ENCODE measurements at places on chromosomes 4 and X.

GRCh38 chr4:46648088-46648744, 258.3 kb upstream of the GABRA2 start:
- no peak for DNase-seq

DNA sequence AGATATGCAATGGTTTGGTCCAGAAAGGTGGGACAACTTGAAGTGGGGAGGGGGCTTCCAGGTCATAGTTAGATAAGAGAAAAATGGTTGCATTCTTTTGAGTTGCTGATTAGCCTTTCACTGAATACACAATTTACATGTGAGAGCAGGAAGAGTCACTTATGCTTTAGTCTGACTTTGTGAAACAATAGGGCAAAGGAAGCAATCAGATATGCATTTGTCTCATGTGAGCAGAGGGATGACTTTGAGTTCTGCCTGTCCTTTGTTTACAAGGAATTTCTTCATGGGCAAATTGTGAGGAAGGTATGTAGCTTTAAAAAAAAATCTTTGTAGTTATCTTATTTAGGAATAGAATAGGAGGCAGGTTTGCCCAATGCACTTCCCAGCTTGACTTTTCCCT, 12.9 kb downstream of the SMIM9 start:
- no peak for DNase-seq

- no peak for DNase-seq
Observed at GRCh38 chr4:183639291-183639690, 19.7 kb downstream of the RWDD4 start.

DNA sequence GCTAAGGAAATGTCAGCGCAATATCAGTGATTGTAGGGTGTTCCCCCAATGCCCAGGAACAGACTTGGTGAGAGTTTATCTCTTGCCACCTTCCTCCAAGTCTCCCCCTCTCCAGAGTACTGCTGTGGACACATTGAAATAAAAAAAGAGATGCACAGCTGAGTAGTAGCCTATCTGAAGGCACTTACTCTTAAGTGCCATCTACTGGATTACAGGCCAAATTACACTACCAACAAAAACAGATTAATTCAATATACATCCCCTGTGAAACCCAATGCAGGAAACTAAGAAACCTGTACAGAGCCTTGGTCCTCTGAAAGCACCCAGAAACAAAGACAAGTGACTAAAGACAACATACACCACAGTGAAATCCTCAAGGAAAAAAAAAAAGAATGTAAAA, 460.3 kb downstream of the ZIC3 start:
- peak; percentile 9 for DNase-seq

- DNase-seq, result no peak
Observed at GRCh38 chr4:40087799-40088366, 31.2 kb downstream of the N4BP2 start.

- DNase-seq, result no peak
Observed at GRCh38 chr4:133668061-133668851, 519.2 kb downstream of the PCDH10 start.

DNA sequence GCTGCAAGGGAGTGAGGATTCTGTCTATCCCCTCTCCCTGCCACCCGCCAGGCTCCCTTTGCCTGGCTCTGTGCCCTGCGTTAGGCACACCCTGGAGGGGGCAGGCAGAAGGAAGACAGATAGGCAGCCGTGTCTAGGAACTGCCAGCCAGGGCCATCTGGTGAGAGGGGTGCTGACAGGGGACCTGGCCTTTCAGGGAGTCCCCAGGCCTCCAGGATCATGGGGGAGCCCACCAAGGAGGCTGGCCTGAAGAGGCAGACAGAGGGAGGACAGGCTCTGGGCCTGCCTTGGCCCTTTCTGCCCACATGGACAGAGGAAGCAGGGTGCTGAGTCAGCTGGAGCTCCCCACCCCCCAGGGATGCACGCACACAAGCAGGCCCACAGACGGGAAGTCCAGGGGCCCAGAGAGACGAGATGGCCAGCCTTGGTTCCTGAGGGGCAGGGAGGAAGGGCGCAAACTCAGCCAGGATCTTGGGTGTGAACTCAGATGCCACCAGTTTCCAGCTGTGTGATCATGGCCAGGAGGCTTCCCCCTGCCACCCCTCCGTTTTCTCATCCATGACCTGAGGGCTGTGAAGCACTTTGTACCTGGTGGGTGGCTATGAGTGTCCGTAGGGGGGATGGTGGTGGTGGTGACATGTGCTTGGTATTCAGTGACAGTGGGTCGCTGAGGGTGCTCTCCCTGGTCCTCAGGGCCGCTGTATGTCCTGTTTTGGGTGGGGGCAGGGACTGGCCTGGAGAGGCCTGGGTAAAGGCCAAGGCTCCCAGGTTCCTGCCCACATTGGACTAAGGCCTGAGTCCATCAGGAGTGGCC, 1.8 kb downstream of the SH3BP2 start:
- DNase-seq, result peak; percentile 61

GRCh38 chrX:140064993-140065392, 99.7 kb upstream of the CXorf66 start:
- no peak for DNase-seq

DNA sequence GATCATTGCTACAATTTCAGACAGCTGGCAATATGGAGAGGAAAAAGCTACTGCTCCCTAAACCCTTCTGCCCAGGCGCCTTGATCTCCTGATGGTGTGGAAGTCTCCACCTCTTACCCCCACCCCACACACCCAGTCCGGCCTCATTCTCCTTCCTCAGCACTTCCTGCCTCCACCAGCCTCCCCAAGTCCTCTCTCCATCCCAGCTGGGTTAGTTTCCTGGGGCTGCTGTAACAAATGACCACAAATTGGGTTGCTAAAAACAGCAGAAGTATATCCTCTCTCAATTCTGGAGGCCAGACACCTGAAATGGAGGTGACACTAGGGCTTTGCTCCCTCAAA, 1.1 kb upstream of the CCNQ start:
- DNase-seq, result no peak

- no peak for DNase-seq
Observed at GRCh38 chr4:23458054-23458453, 431.8 kb downstream of the PPARGC1A start.

DNA sequence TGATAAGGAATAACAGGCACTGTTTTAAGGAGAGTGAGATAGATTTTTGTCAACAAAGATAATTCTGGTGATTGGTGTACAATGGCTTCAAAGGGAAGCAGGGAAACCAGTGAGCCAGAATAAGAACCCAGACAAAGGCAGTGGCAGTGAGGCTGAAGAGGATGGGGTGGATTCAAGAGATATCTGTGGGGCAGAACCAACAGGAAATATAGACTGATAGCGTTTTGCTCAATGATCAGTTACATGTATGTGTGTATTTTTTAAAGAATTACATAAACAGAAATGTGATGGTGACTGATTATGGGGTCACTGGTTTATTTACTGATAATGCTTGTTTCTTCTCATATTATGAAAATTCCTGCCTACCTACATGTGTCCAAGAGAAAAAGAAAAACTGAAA, 66.4 kb downstream of the AMMECR1 start:
- DNase-seq, result no peak

DNA sequence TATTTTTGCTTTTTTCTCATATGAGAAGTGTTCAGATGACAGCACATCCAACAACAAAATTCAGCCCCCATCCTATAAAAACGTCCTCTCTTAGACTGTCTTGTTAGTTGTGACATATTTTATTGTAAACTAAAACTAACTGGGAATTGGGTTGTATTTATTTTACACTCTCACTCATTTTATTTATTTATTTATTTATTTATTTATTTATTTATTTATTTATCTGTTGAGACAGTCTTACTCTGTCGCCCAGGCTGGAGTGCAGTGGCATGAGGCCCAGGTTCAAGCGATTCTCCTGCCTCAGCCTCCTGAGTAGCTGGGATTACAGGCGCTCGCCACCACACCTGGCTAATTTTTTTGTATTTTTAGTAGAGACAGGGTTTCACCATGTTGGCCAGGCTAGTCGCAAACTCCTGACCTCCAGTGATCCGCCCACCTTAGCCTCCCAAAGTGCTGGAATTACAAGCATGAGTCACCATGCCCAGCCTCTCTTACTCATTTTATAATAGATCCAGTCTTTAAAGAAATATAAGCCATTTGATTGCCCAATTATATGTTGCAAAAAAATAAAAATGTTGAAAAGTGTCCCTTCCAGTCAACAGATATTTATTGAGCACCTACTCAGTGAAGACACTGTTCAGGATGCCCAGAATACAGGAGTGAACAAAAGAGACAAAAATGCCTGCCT, 44.6 kb downstream of the PALLD start:
- no peak for DNase-seq

- no peak for DNase-seq
Observed at GRCh38 chrX:133543654-133544053, 128.4 kb upstream of the GPC4 start.

DNA sequence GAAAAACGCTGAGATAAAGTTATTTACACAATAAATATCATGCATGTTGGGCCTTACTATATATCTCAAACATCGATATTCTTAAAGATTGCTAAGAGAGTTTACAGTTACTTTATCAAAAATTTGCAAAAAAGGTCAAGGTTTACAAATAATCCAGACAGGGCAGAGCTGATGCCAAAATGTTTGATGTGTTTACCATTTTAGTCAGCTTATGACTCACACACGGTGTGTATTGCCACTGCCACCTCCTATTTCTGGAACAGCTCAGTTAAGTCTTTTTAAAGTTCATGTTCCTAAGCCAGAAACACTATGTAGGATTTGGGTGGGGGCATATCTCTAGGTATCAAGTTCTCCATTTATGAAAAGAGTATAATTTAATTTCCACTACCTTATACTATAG, 580.6 kb downstream of the INPP4B start:
- DNase-seq, result peak; percentile 22

DNA sequence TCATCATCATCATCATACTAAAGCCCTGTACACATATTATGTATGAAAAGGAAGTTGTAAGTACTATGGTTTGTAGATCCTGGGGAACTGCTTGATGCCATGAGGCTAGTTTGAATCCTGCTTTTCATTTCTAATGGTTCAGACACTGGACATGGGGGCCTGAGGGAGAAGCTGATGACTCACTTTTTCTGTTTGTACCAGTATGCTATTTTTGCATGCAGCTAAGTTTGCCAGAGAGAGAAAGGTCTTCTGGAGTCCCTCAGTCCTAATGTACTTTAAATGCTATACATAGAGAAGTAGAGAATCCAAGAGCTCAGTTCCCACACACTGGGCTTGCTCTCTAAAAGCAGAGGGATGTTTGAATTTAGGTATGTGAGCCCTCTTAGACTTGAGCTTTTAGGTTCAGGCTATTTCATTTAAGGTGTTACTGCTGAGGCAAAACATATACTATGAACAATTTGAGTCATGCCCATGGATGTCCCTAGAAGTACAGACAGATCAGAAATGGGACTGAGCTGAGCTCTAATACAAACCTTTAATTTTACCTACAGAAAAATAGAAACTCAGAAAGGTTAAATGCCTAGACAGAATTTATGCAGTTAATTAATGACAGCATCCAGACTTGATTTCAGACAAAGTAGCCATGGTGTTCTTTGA, 17.6 kb upstream of the HS3ST1 start:
- DNase-seq, result no peak

GRCh38 chr4:114019969-114020358, 40.5 kb upstream of the ARSJ start:
- no peak for DNase-seq

GRCh38 chr4:153198719-153199118, 5.5 kb upstream of the TRIM2 start:
- DNase-seq, result no peak

DNA sequence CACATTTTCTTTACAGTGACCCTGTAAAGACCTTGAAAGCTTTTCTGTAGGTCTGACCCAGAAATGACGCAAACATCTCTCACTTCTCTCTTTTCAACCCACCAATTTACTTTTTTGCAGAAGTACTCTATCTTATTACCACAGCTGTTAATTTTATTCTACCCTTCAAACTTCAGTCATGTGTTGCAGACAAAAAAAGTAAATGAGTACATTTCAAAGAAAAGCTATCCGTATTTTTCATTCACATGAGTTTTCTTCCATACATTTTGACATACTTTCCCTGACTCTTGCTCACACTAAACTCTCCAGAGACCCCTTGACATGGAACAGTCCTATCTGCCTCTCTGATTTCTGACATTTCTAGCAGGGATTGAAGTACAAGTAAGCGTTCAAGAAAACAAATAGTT, 51.7 kb downstream of the SLC7A11 start:
- no peak for DNase-seq

DNA sequence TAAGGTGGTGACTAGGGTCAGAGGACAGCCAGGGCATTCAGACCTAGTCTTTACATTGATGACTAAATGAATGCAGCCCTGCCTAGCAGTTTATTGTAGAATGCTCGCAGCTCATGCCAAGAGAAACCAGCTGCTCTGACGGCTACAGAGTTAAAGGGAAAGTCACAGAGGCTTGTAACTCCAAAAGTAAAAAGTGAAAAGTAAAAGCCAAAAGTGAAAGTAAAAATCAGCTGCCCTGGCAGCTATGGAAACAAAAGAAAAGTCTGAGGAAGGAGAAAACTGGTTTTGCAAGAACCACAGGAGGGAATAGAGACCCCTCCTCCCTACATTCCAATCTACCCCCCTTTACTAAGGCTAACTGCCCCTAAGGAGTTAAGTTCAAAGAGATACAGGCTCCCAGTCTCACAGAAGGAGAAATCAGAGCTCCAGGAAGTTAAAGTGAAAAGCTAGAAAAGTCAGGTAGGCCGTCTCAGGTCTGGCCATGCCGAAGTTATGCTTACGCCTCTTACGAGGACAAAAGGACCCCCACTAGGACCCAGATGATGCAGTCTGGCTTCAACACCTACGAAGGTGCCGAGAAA, 6.0 kb downstream of the GAGE10 start:
- DNase-seq, result no peak

GRCh38 chr4:180550106-180550505, 1693.1 kb upstream of the TENM3 start:
- DNase-seq, result no peak

- no peak for DNase-seq
Observed at GRCh38 chr4:68494688-68495087, 47.4 kb downstream of the TMPRSS11E start.

GRCh38 chrX:13188731-13189309, 131.0 kb downstream of the ATXN3L start:
- DNase-seq, result no peak

DNA sequence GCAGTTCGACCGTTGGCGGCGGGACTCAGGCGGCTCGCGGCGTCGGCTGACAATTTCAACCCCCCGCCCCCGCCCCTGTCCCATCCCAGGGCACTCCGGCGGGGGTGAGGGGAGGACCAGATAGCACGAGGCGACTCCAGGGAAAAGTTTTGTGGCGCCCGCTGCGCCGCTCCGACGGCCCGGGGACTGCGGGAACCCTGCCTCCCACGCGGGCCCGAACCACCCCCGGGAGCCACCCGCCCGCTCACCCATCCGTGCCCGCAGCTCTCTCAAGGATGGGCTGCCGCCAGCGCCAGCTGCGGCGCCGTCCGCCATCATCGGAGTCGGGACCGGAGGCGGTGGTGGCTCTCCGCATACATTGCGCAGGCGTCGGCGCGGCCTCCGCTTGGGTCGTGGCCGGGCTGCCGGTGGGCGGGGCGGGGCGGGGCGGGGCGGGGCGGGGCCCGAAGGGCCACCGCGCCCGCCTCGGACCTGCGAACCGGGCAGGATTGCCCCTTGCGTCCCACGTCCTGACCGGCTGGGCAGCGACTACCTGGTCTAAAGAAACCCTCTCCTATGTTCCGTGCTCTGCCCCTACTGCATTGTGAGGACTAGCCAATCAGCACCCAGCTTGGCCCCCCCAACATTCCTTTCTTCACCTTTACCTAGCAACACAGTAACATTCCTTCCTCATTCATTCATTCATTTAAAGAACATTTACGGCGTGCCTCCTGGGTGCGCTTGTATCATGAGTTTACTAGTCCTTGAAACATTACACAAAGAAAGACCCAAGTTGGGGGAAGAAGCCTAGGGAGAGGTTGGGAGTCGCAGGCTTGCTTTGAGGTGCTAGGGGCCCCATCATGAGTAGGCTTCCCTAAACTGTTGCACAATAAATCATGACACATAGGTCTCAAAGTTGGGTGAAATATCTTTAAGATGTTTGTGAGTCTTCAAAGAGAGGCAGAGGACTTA, at the start of gene MAP7D3:
MAP7D3 (minus strand) TSS at position 360 of the 951 bp plus-strand sequence; CDS start at position 318, 42 bp downstream.
- peak; percentile 90 for DNase-seq

Data from AG20443 (cell line).